ENCODE measurements at places on chromosomes 12 and 14.
A peak's percentile ranks its signal among the peaks of the same experiment; 100 is the strongest.

GRCh38 chr12:25115677-25116076 is 79.3 kb downstream of the DNAI7 start:
- DNase-seq: no peak

GRCh38 chr12:122102331-122102730 is 23.8 kb downstream of the MLXIP start:
- no peak for DNase-seq

GRCh38 chr12:64102339-64102738 is 119.8 kb downstream of the KICS2 start:
- no peak for DNase-seq

DNA sequence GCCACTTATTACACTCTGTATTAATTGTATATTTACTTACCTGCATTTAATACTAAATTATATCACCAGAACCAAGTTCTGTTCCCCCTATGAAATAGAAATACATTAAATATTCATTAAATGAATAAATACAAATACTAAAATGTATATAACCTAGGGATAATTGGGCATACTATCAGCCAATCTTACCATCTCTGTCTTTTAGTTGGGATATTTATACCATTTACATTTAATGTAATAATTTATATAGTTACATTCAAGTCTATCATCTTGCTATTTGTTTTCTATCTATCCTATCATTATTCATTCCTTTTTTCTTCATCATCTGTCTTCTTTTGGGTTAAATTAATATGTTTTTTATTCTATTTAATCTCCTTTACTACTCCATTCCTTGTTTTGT is 4.1 kb upstream of the ADAMTS20 start:
- DNase-seq: no peak

GRCh38 chr14:25001601-25002000 is 48.3 kb downstream of the STXBP6 start:
- no peak for DNase-seq

DNA sequence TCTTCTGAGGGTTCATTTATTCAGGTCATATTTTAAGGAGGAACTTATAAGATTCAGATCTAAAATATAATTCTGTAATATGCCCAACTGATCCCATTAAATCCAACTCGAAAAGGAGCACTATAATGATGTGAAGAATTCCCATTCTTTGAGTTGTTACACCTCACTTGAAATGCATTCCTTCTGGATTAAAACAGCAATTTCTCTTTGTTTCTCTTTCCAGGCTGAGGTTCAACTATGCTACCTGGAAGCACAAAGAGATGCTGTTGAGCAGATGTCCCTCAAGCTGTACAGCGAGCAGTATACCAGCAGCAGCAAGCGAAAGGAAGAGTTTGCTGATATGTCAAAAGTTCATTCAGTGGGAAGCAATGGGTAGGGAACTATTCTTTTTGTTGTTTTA is 260.6 kb upstream of the NPAS3 start:
- no peak for DNase-seq

DNA sequence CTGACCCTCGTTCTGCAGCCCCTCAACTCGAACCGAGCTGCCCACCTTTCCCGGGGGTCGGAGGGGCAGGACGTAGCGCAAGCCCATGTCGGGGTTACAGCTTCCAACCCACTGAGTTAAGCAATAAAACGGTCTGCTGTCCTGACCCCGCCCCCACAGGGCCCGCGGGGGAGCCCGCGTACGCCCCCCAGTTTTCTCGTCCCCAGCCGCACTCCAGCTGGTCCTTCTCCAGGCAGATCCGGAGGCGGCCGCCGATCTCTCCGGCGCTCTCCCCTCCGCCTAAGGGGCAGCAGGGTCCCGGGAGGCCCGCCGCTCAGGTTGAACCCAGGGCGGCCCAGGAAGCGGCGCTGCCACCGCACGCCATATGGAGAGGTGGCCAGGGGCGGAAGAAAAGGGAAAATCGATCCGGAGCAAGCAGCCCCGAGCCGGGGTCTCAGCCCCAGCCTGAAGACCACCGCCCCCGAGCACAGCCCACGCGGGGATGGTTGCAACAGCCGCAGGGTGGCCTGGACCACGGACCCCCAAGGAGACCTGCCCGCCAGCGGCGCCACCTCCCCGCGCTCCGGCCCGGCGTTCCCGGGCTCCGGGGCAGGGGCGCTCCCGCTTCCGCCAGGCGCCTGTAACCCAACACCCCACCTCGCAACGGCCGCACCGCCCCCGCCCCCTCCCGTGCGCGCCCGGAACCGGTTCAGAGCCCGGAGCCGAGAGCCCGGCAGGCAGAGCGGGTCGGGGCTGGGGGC is 760 bp downstream of the ACTN1 start:
- no peak for DNase-seq

DNA sequence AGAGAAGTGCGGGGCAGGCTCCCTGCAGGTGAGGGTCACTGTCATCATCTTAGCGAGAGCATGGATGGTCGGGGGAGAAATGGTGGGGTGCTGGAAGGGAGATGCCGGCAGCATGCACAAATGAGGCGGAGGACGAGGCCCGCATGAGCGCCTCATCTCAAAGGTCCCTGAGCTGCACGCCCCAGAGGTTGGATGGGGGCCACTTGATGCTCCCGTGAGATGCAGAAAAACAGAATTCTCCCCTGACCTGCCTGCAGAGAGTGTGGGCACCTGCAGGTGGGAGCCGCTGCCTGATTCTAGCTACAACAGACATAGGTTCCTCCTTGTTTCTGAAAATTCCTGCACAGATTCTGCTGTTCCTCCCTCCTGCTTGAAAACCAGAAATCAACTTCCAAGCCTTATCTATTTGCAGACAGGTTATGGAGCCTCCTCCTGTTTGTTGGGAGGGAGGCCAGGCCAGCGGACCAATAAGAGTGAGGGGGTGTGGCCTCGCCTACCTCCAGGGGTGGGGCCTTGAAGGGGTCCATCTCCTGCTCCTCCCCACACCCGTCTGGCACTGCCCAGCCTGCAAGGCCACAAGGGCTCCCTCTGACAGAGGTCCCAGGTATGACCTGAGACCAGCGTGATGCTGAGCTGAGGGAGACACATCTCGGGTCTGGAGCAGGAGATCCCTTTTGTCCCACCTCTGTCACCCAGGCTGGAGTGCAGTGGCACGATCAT is 67.2 kb downstream of the KDM2B start:
- no peak for DNase-seq

DNA sequence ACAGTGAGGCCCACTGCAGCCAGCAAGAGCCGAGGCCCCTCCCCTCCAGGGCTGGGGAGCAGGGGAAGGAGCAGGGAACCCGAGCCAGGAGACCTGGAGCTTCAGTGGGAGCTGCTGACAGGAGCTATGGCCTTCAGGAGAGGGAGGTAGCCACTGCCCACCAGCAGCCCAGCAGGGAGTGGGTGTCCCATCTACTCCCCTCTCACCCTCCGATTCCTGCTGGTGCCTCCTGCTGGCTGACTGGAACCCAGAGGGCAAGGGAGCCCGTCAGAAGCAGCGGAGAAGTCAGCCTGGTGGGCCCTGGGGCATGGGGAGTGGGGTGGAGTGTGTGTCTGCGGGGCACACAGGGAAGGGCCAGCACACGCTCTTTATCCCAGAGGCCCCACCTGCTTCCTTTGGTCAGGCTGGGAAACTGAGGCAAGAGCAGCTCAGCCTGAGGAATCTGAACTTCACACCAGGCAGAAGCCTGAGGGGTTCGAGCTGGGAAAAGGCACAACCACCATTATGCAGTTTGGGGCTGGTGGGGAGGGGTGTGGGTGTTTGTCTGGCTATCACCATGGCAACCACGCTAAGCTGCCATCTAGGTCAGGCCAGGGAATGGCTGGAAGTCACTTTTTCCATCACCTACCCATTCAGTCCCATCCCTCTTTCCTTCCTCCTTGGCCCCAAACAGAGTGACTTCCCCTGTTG is 36.8 kb upstream of the PLEKHG6 start:
- DNase-seq: no peak

GRCh38 chr14:41607966-41608663 is 1.4 kb downstream of the LRFN5 start:
- no peak for DNase-seq

- DNase-seq: no peak
Measured at GRCh38 chr12:51591016-51591901, at the start of gene SCN8A. Gene SCN8A, plus strand, starts transcription at chr12:51591233. Its CDS starts 71,585 bp downstream, at chr12:51662818.

DNA sequence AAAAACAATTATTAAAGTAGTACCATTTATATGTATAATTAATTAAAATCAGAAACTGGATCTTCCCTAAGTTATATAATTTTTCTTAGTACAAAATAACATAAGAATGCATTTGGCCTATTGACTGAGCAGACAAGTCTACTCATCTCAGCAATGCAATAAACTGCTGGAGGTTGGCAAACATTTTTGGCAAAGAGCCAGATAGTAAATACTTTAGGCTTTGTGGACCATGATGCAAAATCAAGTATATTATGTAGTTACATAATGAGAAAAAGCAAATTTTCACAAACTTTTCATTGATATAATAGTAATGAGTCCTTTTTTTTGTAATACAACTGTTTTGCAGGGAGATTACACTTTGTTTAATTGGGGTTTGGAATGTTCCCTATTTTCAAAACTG is 30.9 kb downstream of the ERGIC2 start:
- DNase-seq: no peak

- no peak for DNase-seq
Measured at GRCh38 chr14:46417066-46417465, 234.5 kb downstream of the RPL10L start.

DNA sequence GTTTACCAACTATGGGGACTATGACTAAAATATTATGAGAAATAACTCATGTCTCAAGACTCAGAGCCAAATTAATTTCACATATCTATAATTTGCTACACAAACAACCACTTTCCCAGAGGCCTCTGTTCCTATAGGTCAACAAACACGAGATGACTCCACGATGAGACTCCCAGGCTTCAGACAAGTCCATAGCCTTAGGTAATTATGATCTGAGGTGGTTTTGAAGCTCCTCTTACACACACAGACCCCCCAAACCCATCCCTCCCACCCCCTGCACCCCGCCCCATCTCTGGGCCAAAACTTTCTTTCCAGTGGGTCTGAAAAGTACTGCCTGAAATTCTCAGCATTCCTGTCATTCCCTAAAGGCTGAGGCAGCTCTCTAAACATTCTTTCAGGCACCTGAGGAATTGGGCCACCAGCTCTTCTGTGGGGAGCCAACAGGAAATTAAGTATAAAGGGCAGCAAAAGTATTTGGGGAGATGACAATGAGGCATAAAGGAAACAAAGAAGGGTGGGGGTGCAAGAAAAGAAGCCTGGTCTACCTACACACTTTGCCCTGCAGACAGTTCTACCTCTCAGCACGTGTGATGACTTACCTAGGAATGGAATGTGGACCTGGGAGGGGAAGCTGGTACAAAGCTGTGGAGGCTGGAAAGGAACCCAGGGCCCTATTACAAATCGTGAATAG is 143.6 kb downstream of the PAWR start:
- DNase-seq: peak; percentile 62

- no peak for DNase-seq
Measured at GRCh38 chr14:88616697-88617096, 53.9 kb downstream of the ZC3H14 start.

GRCh38 chr12:32400866-32401265 is 1.5 kb downstream of the FGD4 start:
- DNase-seq: no peak

- no peak for DNase-seq
Measured at GRCh38 chr14:24576182-24576581, at the start of gene CTSG. Gene CTSG, minus strand, starts transcription at chr14:24576250. Its CDS starts 27 bp downstream, at chr14:24576223.

GRCh38 chr12:102067574-102068258 is 5.9 kb upstream of the WASHC3 start:
- no peak for DNase-seq

GRCh38 chr12:52942066-52942900 is 6.6 kb upstream of the KRT18 start:
- no peak for DNase-seq

GRCh38 chr14:100762089-100762515 is 35.4 kb downstream of the DLK1 start:
- no peak for DNase-seq

GRCh38 chr14:76872796-76873432 is 46.7 kb downstream of the LRRC74A start:
- DNase-seq: no peak

Measured in urinary bladder (tissue), 4 donors.